ENCODE measurements at places on chromosomes 7 and 10. TPM values are rescaled to one million over a fixed set of nuclear protein-coding genes. Genes with fewer than 3 reads are reported as not detected.

The COL13A1 gene
- 1.0 TPM for polyA plus RNA-seq

The TAS2R16 gene
- polyA plus RNA-seq: not detected

- DNase-seq: no peak
Observed at GRCh38 chr10:48655411-48656240, 29.0 kb upstream of the WDFY4 start.

GRCh38 chr10:25768167-25768566 is 165.9 kb upstream of the MYO3A start:
- no peak for DNase-seq

The NPY gene
- not detected for polyA plus RNA-seq

DNA sequence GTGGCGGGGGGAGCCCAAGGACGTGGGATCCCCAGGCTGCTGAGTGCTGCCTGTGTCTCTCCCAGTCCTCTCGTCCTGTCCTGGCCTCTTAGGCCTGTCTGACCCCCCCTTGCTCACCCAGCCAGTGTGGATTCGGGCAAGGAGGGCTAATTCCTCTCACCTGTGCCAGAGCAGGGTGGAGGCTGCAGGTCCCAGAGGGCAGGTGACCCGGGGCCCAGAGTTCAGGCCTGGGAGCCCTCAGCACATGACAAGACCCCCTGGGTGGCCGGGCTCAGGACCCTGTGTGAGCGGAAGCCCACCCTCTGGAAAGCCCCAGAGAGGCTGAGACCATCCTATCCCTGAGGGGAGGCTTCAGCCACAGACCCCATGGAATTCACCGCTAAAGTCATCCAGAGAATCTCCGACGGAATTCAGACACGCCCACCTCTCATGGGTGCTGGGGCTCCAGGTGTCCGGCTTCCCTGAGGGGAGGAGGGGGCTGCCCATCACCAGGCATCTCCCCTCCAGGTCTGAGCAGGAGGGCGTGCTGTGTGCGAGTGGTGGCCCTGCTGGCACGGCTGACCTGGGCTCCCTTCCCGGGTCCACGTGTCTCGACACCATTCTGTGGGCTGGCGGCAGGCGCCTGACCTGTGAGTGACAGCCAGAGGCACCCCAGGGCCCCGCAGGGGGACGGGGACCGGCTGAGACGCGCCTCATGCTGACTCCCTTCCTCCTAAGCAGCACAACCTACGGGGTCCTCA is 5.0 kb downstream of the KNDC1 start:
- no peak for DNase-seq

The TMEM140 gene
- polyA plus RNA-seq: 17.6 TPM

The EVX1 gene
- not detected for polyA plus RNA-seq

Data from immature natural killer cell (primary cell).